ENCODE measurements at places on chromosomes 2 and 18.

DNA sequence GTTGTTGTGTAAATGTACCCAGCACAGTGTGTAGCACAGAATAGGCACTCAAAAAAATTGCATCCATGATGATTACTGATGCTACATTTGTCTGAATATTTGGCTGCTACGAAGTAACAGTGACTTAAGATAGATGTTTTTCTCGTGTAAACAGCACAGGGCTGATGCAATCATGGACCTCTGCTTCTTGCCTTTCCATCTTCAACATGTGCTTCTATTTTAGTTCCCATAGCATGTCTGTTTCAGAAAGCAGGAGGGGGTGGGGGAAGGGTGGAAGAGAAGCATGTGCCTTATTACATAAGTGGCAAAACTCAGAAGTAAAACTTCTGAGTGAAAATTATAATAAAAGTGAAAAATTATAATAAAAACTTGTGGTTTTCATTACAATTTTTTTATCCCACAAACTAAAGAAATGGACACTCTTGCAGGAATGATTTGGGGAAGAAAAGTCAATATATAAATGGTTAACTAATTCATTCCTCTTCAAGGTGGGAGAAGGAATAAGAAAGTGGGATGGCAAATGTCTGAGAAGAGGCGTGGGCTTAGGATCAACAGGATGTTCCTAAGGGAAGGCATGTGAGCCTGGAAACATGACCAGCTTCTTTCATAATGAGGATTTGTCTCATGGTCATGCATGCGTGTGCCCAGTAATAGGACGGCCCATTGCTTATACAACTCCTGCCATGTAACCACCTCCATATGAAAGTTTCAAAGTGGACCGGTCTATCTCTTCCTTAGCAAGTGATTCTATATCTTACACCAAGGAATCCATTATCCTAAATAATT, 27.2 kb downstream of the CCBE1 start:
- no peak for DNase-seq

DNA sequence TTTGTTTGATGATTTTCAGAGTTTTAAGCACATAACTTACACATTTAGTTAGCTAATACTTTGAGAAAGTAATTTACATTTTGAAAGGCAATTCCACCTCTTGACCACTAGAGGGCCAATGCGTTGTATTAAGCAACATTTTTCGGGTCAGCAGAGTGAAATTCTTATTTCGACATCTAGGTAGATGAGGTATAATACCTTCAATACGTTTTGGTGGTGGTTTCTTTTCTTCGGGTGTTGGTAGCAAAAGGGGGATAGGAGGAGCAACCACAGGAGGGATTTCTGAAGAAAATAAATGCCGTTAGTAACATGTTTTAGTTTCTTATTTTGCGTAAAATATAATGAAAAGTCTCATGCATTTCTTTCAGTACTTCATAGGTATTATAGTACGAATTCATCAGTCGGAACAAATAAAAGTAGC, 106.3 kb downstream of the TTN start:
- peak; percentile 51 for DNase-seq

- DNase-seq = peak; percentile 82
These were observed at the start of gene POLE4 for GRCh38 chr2:74958274-74959105. TSS of gene POLE4 (plus strand) at chr2:74958643. CDS start at chr2:74958680, 37 bp downstream.

DNA sequence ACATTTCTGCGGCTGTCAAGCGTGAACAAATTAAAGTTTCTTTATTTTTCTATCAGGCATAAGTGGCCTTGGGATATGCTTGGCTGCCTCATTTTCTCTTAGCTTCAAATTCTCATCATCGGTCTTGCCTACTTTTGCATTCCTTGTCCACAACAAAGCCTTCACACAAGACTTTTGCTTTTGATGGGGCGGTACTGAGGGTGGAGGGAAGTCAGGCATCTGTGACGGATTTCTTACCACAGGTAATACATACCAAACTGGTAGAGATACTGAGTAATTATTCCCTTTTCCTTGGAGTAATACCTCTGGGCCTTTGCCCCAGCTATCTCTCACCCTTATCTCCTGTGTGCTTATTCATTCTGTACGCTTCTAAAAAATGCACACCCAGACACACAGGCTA, 468.3 kb upstream of the RGPD4 start:
- DNase-seq = no peak

- DNase-seq = no peak
These were observed 397.3 kb downstream of the SOX11 start for GRCh38 chr2:6089474-6089873.

GRCh38 chr18:38427234-38427633, 861.6 kb upstream of the CELF4 start:
- DNase-seq = no peak

DNA sequence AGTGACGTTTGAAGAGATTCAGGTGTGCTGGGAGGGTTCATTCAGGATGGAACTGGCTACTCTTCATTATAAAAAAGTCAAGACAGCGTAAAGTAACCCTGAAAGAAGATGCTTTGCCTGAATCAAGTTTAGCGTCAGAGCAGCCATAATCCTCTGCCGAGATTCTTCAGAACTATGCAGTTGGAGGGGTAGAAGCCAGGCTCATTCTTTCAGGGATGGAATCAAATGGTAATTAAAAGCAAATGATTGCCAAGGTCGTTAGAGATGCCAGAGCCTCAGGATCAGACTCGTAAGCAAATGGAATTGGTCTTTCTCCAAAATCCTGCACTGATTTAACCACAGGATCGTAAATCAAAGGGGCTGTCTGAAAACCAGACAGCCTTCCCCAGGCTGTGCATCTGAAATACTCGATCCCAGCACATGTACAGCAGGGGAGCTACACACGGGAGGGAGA, 21.9 kb downstream of the APCDD1 start:
- no peak for DNase-seq

- DNase-seq = no peak
These were observed 310.5 kb downstream of the PTPRM start for GRCh38 chr18:7877609-7878008.

DNA sequence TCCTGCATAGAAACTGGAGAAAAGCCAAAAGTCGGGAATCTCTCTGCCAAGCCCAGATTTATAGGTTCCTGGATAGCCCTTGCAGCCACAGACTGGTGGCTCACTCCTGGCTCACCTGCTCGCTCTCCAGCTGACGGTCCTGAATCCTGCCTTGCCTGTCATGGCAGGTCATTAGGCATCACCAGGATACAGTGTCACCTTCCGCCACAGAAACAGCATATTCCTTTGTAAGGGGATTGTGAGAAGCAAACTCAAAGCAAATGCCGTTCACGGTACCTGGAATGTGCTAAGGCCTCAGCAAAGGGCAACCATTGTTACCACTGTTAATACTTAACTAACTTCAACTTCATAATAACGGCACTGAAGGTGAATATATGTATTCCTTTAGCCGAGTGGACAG, 57.1 kb upstream of the GPR45 start:
- DNase-seq = no peak

DNA sequence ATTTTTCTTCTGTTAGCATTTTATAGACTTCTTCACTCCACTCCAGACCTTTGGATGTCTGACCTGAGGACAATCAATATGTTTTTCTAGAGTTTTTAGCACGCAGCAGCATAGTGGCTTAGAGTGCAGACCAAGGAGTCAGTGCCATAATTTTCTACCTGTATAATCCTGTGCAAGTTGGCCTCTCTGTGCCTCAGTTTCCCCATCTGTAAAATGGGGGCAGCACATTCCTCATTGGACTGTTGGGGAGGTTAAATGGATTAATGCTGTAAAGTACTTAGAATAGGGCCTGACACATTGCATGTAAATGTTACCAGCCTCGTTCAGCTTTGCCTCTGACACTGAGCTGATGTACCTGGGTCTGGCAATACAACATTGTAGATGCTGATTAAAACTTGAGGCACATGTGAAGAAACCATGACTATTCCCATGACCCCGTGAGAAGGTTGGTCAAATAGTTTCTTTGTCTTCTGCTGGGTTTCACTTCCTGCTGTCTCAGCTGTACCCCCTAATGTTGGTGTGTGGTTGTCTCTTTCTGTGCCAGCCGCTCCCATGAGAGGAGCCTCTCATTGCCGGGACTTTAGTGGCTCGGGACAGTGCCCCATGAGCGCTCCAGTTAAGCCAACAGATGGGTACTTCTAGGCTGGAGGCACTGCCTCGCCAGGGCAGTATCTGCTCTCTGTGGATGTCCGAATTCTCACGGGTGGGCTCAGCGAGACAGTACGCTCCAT, 125.3 kb downstream of the SH3RF3 start:
- DNase-seq = no peak

DNA sequence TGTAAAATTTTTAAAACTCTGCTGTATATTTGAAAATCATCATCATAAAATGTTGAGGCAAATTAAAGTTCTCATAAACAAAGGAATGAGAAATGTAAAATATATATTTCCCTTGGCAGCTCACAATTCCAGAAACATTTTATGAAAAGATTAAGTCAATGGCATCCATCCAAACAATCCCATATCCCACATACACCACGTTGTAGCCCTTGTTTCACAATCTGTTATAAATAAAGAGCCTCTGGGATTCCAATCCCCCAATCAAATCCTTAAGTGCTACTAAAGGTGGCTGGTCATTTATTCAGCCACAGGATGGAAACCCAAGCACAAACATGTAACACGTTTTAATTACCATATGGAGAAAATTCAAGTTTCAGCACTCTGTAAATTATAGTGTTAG, 51.7 kb downstream of the GFPT1 start:
- DNase-seq = no peak

GRCh38 chr18:48575301-48575657, 36.4 kb downstream of the CTIF start:
- DNase-seq = no peak

GRCh38 chr2:136796339-136796738, 31.0 kb downstream of the THSD7B start:
- no peak for DNase-seq

DNA sequence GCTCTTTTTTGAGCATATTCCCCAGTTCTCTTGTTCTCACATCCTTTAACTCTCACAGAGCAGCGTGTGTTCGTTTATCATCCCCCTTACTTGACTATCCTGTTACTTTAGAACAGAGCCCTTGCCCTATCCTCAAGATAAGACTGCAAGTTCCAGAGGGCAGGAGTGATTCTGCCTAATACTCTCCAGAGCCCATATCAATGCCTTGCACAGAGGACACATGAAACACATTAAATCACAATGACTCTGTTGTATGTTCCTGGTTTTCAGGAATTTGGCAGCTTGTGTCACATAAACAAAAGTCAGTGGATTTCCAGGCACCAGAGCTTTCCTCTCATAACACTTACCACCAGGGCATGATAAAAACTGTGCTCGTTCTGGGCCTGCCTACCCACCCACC, 156.7 kb downstream of the RNF144A start:
- DNase-seq = no peak

- DNase-seq = no peak
These were observed 48.1 kb downstream of the ADCY3 start for GRCh38 chr2:24871852-24872333.

DNA sequence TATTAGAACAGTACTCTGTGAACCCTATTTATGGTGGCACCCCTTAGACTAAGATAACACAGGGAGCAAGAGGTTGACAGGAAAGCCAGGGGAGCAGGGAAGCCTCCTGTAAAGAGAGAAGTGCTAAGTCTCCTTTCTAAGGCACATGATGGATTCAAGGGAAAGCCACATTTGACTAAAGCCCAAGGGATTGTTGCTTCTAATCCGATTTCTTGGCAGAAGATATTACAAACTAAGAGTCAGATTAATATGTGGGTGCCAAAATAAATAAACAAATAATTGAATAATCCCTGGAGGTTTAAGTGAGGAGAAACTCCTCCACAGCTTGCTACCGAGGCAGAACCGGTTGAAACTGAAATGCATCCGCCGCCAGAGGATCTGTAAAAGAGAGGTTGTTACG, 333.2 kb downstream of the SOX11 start:
- DNase-seq = no peak

- no peak for DNase-seq
These were observed 93.2 kb downstream of the DHRS9 start for GRCh38 chr2:169162613-169163012.

GRCh38 chr2:234669621-234670020, 172.7 kb upstream of the ARL4C start:
- DNase-seq = no peak

DNA sequence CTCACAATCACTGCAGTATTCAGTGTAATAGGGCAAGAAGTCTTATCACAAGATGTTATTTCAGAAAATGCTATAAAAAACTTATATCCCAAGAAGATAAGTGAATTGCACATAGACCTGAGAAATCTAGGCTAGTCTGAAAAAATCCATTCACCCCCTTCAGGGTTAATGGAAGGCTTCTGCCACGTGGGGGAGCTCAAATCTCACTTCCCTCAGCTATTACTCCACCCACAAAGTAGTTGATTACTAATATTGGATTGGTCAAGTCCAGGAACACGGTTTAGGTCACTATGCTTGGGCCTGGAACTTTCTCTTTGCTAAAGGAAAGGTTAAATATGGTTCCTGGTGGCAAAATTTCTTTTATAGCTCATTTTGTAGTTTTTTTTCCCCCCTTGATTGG, 51.2 kb upstream of the ADAM23 start:
- peak; percentile 10 for DNase-seq

DNA sequence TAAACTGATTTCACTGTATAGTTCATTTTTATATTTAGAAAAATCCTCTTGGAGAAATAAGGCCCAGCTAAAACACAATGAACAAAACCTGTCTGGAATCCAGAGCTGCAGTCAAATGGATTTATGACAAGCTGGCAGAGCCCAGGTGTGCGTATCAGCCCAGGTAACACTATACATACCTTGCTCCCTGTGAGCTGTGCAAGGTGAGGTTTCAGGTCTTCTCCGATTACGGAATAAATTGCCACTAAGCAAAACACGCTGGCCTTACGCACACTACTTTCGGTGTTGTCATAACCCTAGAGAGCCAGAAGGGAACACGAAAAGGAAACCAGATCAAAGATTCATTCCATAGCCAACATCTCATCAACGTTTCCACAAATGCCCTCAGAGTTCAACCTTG, 61.9 kb upstream of the TFCP2L1 start:
- DNase-seq = no peak

GRCh38 chr18:62614494-62614893, 91.7 kb downstream of the ZCCHC2 start:
- DNase-seq = no peak

- DNase-seq = no peak
These were observed 131.2 kb upstream of the SEC11C start for GRCh38 chr18:59008302-59008974.

GRCh38 chr18:67219821-67220220, 296.7 kb downstream of the DSEL start:
- no peak for DNase-seq

GRCh38 chr2:129923265-129924091, 56.0 kb upstream of the RAB6C start:
- peak; percentile 30 for DNase-seq

DNA sequence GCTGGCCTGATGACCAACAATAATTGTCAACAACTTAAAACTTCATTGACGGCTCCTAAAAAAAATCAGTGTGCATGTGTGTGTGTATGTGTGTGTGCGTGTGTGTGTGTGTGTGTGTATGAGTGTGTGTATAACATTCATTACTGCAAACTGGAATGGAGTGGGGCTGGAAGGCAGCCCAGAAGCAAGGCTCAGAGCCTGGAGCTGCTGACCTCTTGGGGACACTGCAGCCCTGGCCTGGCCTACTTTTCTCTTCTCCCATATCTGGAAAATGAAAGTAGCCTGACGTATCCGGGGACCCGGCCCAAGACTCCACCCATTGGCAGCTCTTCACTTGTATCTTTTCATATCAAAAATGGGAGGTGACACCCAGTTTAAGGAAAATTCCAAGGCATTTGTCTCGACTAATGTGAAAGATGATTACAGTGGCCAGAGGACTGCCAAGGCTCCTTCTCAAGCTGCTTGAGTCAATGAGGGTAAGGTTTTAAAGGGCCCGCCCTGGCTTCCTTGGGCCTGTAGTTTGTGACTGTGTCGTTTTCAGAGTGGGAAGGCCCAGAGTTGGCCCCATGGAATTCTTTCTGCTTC, 72.4 kb upstream of the IL1R1 start:
- DNase-seq = peak; percentile 78

Data from hematopoietic multipotent progenitor cell treated with erythropoietin and hydrocortisone succinate and interleukin-3 and kit ligand, for 15 days (in vitro differentiated cells).